ENCODE measurements at places on chromosomes 7 and 10. TPM values are rescaled to one million over a fixed set of nuclear protein-coding genes. Genes with fewer than 3 reads are reported as not detected.

The UPK3B gene
- polyA plus RNA-seq: 11.8 TPM

The SPDYE9 gene
- not detected for polyA plus RNA-seq

The AP1S1 gene
- polyA plus RNA-seq: 41.0 TPM

The LIPN gene
- 0.06 TPM for polyA plus RNA-seq

The FLNC gene
- polyA plus RNA-seq: 336 TPM

The SAP25 gene
- polyA plus RNA-seq: 2.5 TPM

The MEOX2 gene
- 5.6 TPM for polyA plus RNA-seq

The SPOCK2 gene
- 10.1 TPM for polyA plus RNA-seq

The HMX3 gene
- not detected for polyA plus RNA-seq

DNA sequence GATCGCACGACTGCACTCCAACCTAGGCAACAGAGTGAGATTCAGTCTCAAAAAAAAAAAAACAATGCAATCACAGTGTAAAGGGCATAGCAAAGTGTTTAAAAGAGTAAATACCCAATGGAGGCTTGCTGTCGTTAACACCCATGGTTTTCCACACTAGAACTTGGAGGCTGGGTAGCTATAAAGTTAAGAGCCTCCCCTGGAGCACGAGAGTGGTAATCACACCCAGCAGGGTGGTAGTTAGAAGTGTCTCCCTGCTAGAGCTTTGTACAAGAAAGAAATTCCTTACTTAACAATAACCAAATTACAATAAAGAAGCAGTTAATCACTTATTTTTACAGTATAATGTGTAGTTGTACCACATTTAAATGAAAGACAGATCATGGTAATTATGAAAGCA lies 1078.9 kb downstream of the NRG3 start:
- no peak for DNase-seq

- DNase-seq: no peak
Observed at GRCh38 chr7:149729586-149729982, 43.8 kb downstream of the ZNF467 start.

GRCh38 chr7:129188372-129188891 lies at the start of gene SMO:
SMO (plus strand) TSS chr7:129188633; CDS start chr7:129189152, 519 bp downstream.
- DNase-seq: peak; percentile 78

- DNase-seq: no peak
Observed at GRCh38 chr10:102743078-102743587, 615 bp upstream of the WBP1L start.

- DNase-seq: no peak
Observed at GRCh38 chr10:47452495-47453140, 31.3 kb downstream of the ANXA8 start.

- no peak for DNase-seq
Observed at GRCh38 chr10:70381471-70382421, 679 bp downstream of the LRRC20 start.

DNA sequence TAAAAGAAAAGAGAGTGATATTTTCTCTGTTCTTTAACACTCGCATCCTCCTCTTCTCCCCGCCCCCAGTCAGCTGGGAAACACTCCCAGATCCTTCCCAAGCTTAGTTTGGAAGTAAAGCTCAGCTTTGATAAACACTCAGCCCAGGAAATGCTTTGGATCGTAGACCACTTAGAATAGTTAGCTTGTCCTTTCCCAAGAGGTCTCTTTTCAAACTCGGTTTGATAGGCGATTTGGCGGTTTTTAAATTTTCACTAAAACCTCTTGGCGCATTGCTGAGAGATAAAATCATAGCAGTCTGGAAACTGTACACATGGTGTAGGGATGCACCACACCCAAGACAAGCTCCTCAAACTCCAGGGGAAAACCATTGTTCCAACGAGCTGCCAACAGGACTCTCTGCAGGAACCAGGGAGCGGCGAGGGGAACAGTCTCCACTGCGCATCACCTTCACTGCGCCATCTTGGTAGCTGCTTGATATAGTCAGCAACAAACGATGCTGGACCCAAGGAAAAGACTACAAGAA lies 22.3 kb downstream of the SMURF1 start:
- no peak for DNase-seq

DNA sequence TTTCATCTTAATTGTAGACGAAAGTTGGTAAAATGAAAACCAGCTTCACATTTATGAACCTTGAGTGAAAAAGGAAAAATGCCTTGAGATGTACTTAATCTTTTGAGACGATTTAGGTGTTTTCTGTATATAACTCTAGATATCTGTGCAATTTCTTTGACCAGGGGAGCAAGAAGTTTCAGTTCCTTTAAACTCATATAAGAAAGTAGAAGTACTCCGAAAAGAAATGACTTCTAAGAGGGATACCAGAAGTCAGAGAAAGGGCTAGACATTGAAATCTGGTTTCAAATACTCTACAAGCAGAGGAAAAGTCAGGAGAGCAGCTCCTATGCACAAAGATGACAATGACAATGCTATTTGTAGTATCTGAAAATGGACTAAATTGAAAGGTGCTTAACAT lies 303.7 kb downstream of the BAMBI start:
- no peak for DNase-seq

DNA sequence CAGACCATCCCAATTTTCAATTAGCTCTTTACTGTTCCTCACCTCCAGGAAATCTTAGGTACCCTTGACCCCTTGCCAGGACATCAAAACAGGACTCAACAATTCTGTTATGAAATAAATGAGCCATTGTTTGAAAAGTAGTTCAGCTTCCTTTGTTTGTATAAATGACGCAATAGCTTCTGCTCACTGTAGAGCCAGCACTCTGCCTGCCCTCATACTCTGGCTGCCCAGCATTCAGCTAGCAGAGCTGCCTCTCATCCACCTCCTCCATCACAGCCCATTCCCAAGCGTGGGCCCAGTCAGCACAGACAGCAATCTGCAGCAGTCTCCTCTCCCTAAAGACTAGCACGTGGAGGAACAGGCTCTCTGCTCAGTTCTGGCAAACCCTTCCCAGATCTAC lies 478.6 kb downstream of the GRID1 start:
- DNase-seq: no peak

DNA sequence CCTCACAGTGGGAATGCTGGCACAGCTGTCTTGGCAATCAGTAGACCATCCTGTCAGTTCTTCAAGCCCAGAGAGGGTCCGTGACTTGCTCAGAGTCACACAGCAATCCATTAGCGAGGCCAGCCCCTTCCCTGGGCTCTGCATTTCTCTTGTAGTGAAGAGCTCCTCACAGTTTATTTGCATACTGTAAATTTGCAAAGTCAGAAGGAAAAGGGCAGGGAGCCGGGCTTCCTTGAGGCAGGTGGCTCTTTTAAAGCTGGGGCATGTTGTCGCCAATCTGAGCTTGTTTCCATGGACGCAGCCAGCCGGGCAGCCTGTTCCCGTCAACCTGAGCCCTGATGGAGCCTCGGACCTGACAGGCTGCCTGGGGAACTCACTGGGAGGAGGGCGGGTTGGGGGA lies 123.4 kb downstream of the CUX1 start:
- DNase-seq: no peak

DNA sequence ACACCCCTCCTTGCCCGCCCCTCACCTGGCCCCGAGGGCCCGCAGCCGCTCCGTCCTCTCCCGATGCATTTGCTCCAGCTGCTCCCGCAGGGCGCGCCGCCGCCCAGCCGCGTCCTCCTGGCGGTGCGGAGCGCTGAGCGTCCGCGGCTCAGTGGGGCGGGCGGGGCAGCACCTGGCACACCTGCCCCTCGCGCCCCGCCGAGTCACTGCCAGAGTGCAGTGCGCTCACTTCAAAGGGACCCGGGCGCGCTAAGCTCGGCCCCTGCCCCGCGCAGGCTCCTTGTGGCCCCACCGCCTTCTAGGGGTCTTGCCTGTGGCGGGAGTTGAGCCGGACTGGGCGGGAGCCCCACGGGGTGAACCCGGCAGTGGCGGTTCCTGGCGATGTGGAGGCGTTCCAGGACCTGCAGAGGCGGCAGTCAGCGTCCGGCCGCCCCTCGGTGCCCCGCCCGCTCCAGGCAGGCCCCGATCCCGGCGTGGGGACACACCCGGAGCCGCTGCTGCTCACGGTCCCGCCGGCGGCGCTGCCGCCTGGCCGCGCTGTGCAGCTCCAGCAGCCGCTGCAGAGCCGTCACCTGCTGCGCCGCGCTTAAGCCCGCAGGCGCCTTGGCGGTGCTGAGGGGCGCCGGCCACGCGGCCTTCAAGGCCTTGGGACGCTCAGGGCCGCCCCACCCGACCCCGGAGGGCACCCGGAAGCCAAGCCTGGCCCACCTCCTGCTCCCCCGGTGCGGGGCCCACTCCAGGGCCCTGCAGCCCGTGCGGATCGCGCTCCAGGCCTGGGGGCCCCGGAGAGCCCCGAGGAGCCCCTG lies 6.7 kb downstream of the ATP6V1F start:
- no peak for DNase-seq

DNA sequence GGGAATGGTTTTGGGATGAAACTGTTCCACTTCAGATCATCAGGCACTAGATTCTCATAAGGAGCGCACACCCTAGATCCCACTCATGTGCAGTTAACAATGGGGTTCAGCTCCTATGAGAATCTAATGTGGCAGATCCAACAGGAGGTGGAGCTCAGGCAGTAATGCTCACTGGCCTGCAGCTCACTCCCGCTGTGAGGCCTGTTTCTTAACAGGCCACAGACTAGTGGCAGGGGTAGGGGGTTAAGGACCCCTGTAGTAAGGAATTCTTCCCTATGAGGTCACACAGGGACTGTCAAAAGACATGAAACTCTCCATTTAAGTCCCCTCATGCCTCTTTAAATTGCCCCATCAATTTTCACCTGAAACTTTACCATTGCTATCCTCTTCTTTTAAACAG lies 8.0 kb downstream of the HGF start:
- DNase-seq: no peak

GRCh38 chr7:125834421-125834820 lies 904.8 kb upstream of the POT1 start:
- no peak for DNase-seq

GRCh38 chr10:6013413-6014192 lies 36.3 kb upstream of the IL15RA start:
- DNase-seq: no peak

DNA sequence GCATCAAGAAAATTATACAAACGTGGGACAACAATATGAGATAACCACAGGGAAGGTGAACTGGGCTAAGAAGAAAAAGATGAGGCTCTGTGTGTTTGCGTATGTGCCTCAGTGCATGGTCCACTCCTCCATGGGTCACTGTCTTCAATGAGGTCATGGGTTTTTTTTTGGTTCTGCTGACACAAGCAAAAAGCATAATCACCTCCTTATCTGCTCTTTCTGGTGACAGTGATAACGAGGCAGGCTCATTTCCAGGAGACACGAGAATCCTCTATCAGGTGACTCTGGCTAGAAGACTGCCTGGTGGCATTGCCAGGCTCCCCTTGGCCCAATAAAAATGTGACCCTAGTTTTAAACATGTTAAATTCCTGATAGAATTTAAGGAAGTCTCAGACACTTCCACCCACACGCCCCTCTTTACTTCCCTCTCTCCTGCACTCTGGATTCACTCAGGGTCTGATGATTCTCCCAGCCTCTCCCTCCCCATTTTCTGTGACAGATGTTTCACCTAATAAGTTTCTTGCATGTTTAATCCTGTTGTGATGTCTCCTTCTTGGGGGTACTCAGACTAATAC lies 35.3 kb upstream of the CDCA7L start:
- DNase-seq: no peak

- no peak for DNase-seq
Observed at GRCh38 chr7:156816943-156817572, 75.9 kb downstream of the LMBR1 start.

DNA sequence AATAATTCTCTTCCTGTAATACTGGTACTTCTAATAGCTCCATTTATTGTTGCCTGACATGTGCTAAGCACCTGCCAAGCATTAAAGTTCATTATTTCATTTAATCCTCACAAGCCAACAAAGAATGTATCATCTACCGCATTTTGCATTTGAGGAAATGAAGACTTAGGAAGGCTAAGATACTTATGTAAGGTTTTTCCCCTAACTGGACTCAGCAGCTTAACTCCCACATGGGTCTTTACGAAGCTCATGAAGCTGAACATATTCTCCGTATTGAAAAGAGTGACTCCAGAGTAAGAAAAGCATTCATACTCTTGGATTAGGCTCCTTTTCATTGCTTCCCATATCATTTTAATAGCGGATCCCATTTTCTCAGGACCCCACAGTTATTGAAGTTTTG lies 155.7 kb upstream of the TMEM72 start:
- no peak for DNase-seq

DNA sequence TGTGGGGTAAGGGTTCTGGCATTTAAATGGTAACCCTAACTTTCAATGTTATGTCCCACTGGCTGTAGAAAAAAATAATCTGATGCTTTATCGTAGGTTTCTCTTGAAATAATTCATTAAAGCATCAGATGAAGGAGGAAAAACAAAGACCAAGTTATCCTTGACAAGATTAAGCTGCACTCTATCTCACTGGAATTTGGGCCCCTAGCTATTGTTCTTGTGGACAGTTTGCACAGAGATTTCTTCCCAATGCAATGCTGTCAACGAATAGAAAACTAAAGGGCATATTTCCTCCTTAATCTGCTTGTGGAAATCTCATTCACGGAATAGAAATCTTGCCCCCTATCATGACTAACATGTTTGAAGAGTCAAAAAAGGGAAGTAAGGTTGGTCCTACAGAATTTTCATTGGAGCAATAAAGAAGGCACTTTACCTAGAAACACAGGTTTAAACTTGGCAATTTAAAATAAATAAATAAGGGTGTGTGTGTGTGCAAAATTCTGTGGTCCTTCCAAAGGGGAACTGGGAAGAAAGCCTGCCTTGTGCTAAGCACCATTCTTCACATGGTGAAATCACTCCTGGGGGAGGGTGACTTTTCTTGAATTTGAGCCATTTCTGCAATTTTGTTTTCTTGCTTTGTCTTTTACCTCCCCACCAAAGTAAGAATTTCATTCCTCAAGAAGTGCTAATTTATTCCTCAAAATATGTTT lies 242.8 kb downstream of the GLI3 start:
- DNase-seq: no peak

Measured in urinary bladder (tissue), 4 donors.